Glutamatergic neuron (in vitro differentiated cells): ENCODE measurements at places on chromosomes 16 and 17.
A peak's percentile ranks its signal among the peaks of the same experiment; 100 is the strongest.

- H3K27me3 ChIP-seq, result peaks cover 3% of the 10 kb centered on the region
- H3K27ac ChIP-seq, result no peak overlapping the region
- H3K36me3 ChIP-seq, result no peaks in the 10 kb centered on the region
- H3K4me1 ChIP-seq, result peaks cover 15% of the 10 kb centered on the region
- DNase-seq, result no peak
Observed at GRCh38 chr17:28532050-28532960, 20.1 kb downstream of the UNC119 start.

- DNase-seq, result no peak
- no peaks in the 10 kb centered on the region for H3K27me3 ChIP-seq
- no peak overlapping the region for H3K27ac ChIP-seq
- H3K4me3 ChIP-seq, result no peak overlapping the region
Observed at GRCh38 chr16:82197540-82198240, 27.7 kb upstream of the MPHOSPH6 start.

- peaks cover 2% of the 10 kb centered on the region for H3K27me3 ChIP-seq
- DNase-seq, result peak; percentile 24
- peaks cover 11% of the 10 kb centered on the region for H3K36me3 ChIP-seq
- no peak overlapping the region for H3K27ac ChIP-seq
Observed at GRCh38 chr17:28072936-28073533, 30.6 kb downstream of the NLK start.

- no peak for DNase-seq
- H3K36me3 ChIP-seq, result no peaks in the 10 kb centered on the region
- H3K27ac ChIP-seq, result no peak overlapping the region
- H3K27me3 ChIP-seq, result peaks cover 19% of the 10 kb centered on the region
- no peaks in the 10 kb centered on the region for H3K4me1 ChIP-seq
Observed at GRCh38 chr16:2194852-2195321, 1.5 kb downstream of the CASKIN1 start.

GRCh38 chr17:27342059-27342458 lies 48.1 kb downstream of the WSB1 start:
- H3K4me1 ChIP-seq, result peaks cover 6% of the 10 kb centered on the region
- no peak for DNase-seq
- H3K27ac ChIP-seq, result no peak overlapping the region
- peaks cover 8% of the 10 kb centered on the region for H3K27me3 ChIP-seq

- H3K4me3 ChIP-seq, result peak overlapping the region; percentile 57
- H3K36me3 ChIP-seq, result no peaks in the 10 kb centered on the region
- peak overlapping the region; percentile 88 for H3K27ac ChIP-seq
- H3K27me3 ChIP-seq, result peaks cover 24% of the 10 kb centered on the region
Observed at GRCh38 chr17:19383681-19384470, 3.1 kb downstream of the MFAP4 start.

DNA sequence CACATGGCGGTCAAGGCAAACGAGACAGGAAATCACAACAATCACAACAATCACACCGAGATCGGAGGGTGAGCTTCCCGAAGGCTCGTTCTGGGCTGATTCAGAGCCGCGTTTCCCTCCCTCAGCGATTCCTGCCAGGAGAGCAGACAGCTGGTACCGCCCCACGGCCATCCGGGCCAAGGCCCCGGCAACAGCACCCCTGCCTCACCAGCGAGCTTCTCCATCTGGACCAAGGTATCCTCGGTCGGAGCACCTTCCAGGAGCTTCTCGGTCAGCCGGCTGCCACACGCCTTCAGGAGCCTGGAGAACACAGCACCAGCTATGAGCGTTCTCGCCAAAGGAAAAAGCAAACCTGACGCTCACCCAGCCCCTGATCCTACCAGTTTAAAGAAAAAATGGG lies 15.2 kb upstream of the PLD6 start:
- H3K27ac ChIP-seq, result peak overlapping the region; percentile 99
- peaks cover 42% of the 10 kb centered on the region for H3K4me1 ChIP-seq
- DNase-seq, result no peak
- H3K4me3 ChIP-seq, result peak overlapping the region; percentile 72
- peaks cover 28% of the 10 kb centered on the region for H3K27me3 ChIP-seq
